ENCODE measurements at places on chromosomes 3 and 15. TPM values are rescaled to one million over a fixed set of nuclear protein-coding genes. Genes with fewer than 3 reads are reported as not detected.

- DNase-seq: no peak
These were observed 118.4 kb downstream of the NR2F2 start for GRCh38 chr15:96448923-96449322.

GRCh38 chr3:82942041-82942440 is 1180.6 kb upstream of the GBE1 start:
- no peak for DNase-seq

GRCh38 chr3:126134219-126134975 is 46.0 kb downstream of the ALDH1L1 start:
- DNase-seq: peak; percentile 74

The TIPIN gene
- 16.7 TPM for polyA plus RNA-seq

The CILP gene
- polyA plus RNA-seq: 1.5 TPM

Data from left lung (tissue), 14 donors.